Ureter (tissue), 1 donor: ENCODE measurements at places on chromosomes 1 and 21. TPM values are rescaled to one million over a fixed set of nuclear protein-coding genes. Genes with fewer than 3 reads are reported as not detected.

GRCh38 chr1:84467298-84467697, 11.8 kb upstream of the RPF1 start:
- DNase-seq, result no peak

The ANKRD34A gene
- total RNA-seq, result 0.47 TPM

The PAQR6 gene
- total RNA-seq, result 4.4 TPM

The RBM11 gene
- total RNA-seq, result 9.1 TPM

DNA sequence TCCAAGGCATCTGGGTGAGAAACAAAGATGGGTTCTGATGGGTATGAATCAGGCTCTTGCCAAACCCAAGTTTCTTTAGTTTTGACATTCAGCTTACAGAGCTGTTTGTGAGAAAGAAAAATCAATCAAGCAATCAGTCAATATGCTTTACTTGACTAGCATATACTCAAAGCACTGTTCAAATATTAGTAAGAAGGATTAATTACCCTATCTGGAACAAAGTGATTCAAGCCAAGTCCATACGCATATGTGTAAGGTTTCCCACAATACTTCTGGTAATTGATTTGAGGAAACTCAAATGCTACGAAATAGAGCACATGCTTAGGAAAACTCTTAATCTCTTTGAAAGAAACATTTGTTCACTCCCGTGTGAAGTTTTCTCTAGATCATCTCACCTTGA, 18.7 kb downstream of the RPE65 start:
- no peak for DNase-seq

The PCSK9 gene
- 0.16 TPM for total RNA-seq

DNA sequence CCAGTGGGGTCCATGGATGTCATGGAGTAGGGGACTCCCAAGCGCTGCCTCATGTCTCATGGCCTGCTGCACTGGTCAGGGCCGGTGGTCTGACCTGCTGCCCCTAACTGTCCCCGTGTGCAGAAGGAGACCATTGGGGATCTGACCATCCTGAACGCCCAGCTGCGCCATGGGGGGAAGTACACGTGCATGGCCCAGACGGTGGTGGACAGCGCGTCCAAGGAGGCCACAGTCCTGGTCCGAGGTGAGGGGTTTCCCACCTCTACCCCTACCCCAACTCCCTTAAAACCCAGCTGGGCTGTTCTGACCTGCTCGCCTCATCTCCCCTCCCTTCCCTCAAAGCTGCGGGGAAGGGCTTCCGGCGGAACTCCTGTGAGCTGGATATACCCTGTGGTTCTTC, 18.6 kb downstream of the TMEM81 start:
- DNase-seq, result no peak

DNA sequence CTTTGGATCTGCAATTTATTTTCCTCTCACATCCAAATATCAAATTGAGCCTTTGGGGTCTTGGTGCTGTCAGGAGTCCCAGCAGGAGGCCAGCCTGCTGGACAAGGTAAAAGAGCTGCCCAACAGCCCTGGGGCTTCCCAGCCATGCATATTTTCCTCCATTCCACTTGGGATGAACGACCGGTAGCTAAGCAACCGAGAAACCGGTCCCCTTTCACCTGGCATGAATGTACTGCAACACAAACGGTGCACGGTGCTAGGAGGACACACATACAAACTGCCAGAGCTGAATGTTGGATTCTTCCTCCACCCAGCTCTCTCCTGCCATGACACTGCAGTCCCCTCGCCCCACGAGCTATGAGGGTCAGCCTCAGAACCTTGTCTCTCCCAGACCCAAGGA, 42.7 kb downstream of the BCAR3 start:
- no peak for DNase-seq

The PLPPR4 gene
- total RNA-seq, result 5.1 TPM

The WNT2B gene
- total RNA-seq, result 5.6 TPM

- DNase-seq, result no peak
These were observed 677 bp upstream of the HSD11B1 start for GRCh38 chr1:209703834-209704504.

The LCE2A gene
- not detected for total RNA-seq

The AGBL4 gene
- 0.21 TPM for total RNA-seq

The ZYG11A gene
- total RNA-seq, result 0.23 TPM

The LY9 gene
- 3.2 TPM for total RNA-seq

DNA sequence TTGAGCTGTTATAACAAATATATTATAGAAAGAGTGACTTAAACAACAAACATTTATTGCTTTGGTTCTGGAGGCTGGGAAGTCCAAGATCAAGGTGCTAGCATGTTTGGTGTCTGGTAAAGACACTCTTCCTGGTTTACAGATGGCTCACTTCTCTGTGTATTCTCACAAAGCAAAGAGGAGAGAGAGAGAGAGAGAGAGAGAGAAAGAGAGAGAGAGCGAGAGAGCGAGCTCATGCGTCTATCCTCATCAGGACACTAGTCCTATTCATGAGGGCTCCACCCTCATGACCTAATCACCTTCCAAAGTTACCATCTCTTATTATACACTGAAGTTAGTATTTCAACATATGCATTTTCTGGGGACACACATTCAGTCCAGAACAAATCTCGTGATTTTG, 32.7 kb upstream of the PCP4 start:
- DNase-seq, result no peak

DNA sequence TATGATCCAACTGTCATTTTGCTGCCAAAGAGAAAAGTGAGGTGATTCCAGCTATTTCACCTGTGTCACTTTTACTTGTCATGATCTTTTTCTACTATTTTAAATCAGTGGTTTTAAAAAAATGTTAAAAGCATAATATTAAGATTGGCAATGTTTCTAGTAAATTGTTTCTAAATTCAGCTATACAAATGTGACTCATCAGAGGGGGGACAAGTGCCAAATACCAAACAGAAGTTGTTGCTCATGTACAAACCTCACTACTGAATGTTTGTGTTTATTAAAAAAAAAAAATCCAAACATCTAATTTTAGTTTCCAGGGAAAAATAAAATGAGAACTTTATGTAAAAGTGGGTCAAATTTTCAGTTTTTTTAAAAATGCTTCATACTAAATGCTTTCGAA, 346.2 kb upstream of the SNX7 start:
- DNase-seq, result no peak

GRCh38 chr1:116874733-116875249, 34.9 kb upstream of the PTGFRN start:
- DNase-seq, result no peak

DNA sequence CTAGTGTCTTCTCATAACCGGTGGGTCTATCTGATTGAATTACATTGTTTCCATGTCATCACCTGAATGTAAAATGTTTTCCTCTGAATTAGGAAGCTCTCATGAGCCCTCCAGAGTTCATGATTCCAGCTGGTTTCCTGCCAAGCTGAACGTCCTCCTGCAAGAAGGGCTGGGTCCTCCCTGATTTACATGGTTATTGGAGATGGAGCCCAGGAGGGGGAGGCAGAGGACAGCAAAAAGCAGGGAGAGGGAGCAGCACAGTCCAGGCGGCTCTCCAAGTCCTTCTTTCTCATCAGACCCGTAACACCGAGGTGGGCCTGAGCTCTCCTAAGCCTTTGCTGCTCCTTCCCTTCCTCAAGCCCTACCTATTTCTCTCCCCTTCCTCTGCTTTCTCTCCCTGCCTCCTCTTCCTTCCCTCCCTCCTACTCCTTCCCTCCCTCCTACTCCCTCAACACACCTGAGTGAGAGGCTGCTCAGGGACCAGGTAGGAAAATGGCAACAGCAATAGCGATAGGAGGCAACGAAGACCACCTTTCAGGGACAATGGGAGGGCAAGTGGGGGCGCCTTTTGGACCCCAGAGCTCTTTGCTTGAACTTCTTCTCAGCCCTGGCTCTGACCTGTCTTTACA, 265.9 kb downstream of the PRDM2 start:
- peak; percentile 79 for DNase-seq

The EDARADD gene
- 50.4 TPM for total RNA-seq

DNA sequence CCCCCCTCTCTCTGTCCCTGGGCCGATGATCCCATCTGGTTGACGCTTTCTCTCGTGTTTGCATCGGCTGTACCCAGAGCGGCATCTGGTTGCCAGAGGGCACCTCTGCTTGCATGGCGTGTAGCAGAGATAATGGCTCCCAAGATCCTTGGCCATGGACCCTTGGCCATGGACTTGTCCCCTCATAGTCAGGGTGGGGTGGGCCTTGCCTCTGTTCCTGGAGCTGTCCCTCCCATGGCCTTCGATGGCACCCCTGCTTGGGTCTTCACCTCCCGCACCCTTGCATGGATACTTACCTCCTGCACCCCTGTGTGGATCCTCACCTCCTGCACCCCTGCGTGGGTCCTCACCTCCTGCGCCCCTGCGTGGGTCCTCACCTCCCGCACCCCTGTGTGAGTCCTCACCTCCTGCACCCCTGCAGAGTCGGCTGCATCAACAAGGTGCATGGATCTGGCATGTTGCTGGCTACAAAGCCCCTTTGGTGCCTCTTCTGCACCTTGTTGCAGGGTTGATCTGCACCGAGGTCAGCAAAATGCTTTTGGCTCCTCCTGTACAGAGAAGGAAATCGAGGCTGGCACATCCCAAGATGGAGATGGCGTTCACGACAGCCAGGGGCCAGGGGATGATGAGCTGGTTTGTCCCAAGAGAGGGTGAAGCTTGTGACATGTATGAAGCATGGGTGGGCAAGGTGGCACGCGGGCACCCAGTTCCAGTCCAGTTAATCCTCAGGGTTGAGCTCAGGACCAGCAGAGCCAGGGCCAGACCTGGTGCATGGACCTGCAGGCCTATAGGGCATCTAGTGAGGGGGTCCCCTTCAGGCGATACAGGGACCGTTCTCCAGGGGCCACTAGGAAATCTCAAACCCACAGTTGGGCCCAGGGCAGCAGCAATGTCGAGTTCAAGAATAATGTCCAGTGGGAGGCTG, 46.1 kb upstream of the C1orf174 start:
- DNase-seq, result no peak

DNA sequence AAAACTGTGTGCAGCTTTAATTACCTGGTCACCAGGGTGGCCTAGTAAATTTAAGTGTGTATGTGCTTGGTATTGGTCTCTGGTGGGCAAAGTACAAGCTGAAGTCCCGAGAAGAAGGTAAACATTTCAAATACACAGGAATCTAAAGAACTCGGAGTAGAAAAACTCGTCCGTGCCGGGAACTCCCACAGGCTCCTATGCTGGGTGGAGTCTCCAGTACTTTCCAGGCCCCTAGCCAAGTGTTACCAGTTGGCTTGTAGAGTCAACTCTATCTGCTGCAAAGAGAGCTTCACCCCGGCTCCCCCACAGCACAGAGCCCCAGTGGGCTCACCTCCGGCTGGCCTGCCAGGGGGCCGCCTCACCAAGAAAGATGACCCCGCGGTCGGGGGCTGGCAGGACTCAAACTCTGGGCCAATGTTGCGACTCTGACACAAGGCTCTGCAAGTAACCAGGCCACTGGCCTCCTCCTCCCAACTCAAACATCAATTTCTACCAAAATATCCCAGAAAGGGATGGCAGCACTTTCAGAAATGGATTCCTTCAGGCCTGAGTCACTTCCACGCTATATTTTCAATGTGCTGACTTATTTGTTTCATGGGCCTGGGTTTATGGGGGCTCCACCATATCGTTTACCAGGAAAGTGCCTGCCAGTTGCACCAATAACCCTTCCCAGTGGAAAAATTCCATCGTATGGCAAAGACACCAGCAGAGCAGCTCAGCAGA, 73.9 kb downstream of the SLC66A1 start:
- DNase-seq, result peak; percentile 67

The CFHR5 gene
- total RNA-seq, result not detected

DNA sequence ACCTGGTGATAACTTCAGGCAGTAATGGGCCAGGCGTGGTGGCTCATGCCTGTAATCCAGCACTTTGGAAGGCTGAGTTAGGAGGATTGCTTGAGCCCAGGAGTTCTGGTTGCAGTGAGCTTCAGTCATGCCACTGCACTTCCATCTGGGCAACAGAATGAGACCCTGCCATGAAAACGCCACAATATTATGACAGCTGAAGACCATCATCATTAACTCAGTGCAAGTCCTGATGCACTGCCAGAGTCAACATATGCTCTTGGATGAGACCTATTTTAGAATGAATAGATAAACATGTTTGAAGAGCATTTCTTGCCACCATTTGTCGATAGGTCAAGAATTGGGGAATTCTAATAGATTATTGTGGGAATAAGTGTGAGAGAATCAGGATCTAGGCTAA, 26.4 kb downstream of the HENMT1 start:
- no peak for DNase-seq

The NASP gene
- total RNA-seq, result 82.1 TPM

The AGMAT gene
- 2.0 TPM for total RNA-seq

GRCh38 chr1:78143673-78144072, 97.9 kb downstream of the GIPC2 start:
- DNase-seq, result no peak

DNA sequence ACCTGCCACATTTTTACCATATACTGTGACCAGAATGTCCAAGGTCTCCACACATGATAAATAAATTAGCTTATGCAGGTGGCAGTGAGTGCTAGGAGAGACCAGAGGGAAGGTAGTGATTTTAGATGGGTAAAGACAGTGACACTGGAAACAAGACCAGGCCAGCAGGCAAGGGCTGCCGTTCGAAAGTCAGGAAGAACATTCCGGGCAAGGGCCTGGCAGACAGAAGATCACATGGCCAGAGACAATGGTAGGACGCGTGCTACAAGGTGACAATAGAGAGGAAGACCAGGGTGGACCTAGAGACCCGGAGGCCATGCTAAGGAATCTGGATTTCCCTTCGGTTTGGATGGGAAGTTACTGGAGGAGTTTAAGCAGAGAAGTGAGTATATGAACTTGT, 9.7 kb downstream of the PGBD5 start:
- no peak for DNase-seq

DNA sequence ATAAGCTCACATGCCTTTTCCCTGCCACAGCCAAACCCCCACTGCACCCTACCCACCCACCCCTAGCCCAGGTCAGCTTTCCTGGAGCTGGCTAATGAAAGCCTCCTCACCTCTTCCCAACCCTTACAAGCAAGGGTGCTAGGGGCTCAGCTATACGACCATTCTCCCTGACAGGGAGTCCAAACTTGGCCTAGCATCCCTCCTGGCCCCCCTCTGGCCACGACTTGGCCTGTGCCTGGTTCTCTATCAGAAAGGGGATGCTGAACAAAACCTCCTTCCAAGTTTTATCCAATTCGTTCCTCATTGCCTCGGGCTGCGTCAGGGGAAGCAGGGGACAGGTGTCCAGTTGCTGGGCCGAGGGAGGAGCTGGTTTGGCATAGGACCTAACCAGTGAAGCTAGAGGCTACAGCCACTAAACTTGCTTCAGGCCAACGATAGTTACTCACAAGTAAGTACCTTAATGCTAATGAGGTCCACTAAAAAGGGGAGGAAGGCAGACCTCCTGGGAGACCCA, 8.6 kb downstream of the TMEM81 start:
- no peak for DNase-seq

The CAPN9 gene
- 3.0 TPM for total RNA-seq

DNA sequence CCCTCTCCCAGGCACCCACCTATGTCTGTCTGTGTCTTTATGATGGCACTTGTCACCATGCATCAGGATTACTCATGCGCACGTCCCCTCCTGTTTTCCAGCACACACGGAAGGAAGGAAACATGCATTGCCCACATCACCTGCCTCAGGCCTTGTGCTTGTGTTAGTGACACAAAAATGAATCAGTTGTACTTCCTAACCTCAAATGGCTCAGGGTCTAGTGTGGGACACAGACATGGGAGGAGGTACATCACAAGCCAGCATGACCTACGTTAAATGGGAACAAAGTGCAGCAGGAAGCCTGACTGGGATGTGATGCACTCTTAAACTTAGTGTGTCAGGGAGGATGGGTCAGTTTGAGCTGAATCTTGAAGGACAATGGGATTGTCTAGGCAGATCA, 126.7 kb downstream of the TRABD2B start:
- DNase-seq, result no peak
